ENCODE measurements at places on chromosomes 2 and 18. TPM values are rescaled to one million over a fixed set of nuclear protein-coding genes. Genes with fewer than 3 reads are reported as not detected.

DNA sequence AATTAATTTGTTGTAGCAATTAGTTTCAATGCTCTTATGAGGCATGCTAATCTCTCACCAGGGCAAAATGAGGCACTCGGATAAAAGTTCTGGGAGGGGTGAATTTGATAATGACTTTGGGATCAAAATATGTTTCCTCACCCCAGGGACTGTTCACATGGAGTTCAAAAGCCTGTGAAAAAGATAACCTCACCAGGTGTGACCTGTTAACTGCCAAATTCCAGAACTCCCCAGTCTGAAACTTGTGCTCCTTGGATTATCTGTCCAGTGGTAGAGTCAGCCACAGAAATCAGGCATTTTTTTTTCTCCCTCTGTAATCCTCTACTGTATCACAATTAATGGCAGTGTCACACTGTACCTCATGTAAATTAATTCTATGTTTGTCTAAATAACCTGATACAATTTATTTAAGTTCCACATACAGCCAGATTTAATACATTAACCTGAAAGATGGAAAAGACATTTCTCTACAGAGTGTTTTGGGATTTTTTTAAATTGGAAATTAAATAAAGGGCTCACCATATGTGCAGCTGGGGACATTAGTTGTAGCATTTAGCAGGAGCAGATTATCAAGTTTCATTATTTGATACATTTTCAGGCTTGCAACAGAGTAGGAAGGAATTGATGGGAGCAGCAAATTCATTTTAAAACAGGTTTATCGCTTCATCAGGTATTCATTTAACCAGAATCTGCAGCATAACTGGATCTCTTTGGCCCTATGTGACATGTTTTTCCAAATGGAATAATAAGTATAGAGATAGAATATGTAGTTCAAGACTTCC is 191.2 kb downstream of the VWC2L start:
- no peak for DNase-seq

GRCh38 chr18:2889761-2890192 is 43.0 kb downstream of the EMILIN2 start:
- no peak for DNase-seq

GRCh38 chr18:54444319-54444914 is 86.7 kb downstream of the C18orf54 start:
- peak; percentile 58 for DNase-seq

- no peak for DNase-seq
Observed at GRCh38 chr2:238291550-238292281, 3.3 kb upstream of the PER2 start.

GRCh38 chr2:206150631-206151030 is 8.6 kb downstream of the NDUFS1 start:
- DNase-seq, result no peak

DNA sequence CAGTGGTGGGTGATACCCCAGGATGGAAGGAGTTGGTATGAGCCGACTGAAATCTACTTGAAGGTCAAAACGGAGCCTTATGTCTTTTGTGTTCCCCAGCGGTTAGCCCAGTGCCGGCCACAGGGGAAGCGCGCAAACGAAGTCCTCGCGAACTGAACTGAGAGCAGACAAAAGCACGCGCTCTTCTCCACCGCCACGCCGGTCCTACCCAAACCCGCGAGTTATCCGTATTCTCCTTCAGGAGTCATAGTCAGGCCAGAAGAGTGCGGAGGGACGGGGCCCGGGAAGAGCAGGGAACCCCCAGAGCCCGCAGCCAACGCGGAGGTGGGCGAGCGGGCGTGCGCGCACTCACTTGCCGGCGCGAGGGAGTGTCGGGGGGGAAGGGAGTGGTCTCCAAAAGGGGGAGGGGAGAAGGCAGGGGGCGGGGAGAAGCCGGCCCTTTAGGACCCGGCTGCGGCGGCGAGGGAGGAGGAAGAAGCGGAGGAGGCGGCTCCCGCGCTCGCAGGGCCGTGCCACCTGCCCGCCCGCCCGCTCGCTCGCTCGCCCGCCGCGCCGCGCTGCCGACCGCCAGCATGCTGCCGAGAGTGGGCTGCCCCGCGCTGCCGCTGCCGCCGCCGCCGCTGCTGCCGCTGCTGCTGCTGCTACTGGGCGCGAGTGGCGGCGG is at the start of gene IGFBP2:
IGFBP2 (plus strand) TSS at position 469 of the 664 bp plus-strand sequence; CDS start at position 573, 104 bp downstream.
- DNase-seq, result peak; percentile 25

MERTK gene
- total RNA-seq, result 9.5 TPM

CTLA4 gene
- total RNA-seq, result 0.20 TPM

Measured in skin of body (tissue), 3 donors.